NCI-H1105 treated with DMSO at 0.1 percent for 48 hours (cell line): ENCODE measurements at places on chromosomes 2 and 18.

DNA sequence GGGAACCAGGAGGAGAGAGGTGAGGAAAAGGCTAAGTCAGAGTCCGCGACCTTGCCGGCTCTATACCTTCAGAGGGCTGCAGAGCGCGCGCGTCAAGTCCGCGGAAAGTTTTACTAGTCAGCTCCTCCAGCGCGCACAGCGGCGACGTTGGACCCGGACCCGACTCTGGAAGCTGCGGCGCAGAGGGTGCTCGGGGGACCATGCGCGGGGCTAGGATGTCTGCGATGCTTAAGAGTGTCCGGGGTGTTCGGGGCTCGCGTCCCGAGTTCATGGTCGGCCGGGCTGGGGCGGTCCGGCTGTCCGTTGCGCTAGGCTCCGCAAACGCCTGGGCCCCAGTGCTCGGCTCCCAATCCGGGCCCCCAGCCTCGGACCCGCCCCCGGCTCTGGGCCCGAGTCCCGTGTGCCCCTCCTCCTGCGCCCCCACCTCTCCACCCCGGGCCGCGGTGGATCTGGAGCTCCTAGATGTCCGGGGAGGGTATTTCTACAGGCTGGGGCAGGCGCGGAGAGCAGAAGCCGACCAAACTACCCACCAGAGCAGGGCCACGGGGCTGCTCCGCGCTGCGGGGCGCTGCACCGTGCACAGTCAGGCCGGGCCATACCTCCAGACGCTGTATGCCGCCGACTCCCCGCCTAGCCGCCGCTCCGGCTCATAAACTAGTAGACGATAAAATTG, at the start of gene LBX2:
Gene LBX2, minus strand, starts transcription at position 337 of the 673 bp plus-strand sequence. Its CDS starts 66 bp downstream, at position 271.
- DNase-seq = no peak

GRCh38 chr2:233689501-233689900, 3.2 kb upstream of the UGT1A6 start:
- no peak for DNase-seq

DNA sequence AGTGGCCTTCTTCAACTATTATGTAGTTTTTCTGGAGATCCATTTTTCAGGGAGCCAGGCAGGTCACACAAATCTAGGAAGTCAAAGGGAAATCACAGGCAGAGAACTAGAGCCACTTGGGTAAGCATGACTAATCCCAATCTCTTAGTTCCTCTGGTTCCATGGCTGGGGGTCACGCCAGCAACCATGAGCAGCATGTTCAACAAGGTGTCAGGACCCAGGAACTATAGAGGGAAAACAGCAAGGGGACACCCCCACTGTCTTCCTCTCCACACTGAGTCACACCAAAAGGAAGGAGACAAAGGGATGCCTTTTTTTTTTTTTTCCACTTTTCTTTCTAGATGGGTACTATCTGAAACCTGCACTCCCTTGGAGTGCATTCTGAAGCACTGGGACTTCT, 250.9 kb downstream of the OTX1 start:
- no peak for DNase-seq

- no peak for DNase-seq
These were observed 194.0 kb downstream of the LRATD1 start for GRCh38 chr2:14826518-14826917.

GRCh38 chr2:226892729-226893128, 56.9 kb downstream of the RHBDD1 start:
- DNase-seq = no peak

DNA sequence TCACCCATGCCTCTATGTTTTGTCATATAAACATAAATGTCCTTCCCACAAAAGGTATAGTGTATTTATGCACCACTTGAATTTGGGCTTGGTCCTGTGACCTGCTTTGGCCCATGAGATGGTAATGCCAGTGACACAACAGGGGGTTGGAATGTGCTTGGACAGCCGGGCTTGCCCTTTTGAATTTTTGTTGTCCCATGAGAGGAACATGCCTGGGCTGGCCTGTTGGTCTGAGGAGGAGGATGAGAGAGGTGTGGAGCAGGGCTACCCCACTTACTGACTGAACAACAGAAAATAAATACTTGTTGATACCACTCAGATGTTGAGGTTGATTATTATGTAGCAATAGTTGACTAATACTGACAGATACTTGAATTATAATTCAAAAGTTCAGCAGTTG, 63.2 kb upstream of the TCF4 start:
- DNase-seq = no peak

DNA sequence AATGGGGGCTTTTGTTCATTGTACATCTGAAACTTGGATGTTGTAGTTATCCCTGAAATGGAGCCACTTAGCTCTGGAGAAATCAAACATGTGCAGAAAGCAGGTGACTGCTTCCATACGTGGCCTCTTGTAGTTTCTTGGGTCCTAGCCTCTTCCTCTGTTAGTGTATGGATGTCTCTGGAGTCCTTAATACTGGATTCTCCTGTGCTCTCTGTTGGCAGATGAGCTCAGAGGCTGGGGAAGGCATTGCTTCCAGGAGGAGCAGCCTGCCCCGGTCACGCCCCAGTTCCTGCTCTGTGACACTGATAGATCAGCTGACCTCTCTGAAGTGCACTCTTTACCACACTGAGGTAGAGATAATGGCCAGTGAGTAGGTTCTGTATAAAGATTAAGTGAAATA, 176.2 kb downstream of the LDLRAD4 start:
- DNase-seq = no peak

- DNase-seq = no peak
These were observed 370 bp upstream of the EFEMP1 start for GRCh38 chr2:55923982-55924321.

DNA sequence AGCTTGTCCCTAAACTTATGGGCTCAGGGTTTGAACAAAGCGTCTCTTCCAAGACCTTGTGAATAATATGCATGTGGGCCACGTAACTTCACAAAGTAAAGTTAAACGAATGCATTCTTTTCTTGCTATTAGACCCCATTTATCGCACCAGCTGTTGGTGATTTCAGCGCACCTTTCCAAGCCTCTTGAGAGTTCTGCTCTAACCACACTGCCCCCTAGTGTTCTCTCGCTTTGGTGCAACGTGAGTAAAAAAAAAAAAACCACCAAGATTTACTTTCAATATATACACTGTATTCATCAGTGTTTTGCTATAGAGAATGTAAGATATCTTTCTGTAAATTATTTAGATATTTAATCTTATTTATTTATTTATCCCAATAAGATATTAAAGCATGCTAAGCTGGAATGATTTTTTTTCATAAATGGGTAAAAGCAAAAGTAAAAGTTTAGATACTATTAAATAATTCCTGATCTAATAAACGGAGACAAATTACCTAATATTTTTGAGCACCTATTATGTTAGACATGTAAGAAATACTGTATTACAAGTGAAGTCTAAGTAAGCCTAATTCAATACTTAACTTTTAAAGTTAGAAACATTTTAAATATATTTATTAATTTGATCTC, 459.5 kb downstream of the DLGAP1 start:
- peak; percentile 32 for DNase-seq
